ENCODE measurements at places on chromosomes 7 and 10.

DNA sequence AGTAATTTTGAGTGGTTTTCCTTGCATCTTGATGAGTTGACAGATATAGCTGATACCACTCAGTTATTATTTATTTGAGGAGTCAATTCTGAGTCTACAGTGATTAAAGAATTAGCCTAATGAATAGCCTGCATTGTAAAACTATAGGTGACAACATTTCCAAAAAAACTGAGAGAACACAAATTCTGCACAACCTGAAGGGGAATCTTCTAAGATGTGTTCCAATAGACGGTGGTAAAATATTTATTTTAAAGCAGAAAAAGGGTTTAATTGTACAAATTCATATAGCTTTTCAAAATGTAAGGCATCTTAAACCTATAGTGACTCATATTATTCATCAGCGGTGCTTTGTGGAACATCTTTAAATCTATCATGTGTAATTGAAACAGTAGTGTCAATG, 200.4 kb downstream of the RNLS start:
- no peak for DNase-seq

DNA sequence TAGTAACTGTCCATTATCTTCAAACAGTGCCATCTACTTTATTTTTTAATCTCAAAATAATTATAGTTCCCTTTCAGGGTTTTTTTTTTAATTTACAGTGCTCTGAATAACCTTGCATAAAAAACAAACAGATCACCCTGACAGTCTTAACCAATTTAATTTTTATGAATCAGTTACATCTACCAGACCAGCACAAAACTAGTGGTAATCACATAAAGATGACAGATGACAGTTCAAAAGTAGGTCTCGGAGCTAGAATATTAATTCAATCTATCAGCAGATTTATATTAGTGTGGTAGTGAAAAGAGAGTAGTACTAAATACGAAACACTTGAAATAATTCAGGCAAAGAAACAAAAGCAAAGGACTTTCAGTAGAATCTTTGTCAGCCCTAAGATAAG, 53.9 kb downstream of the COL28A1 start:
- DNase-seq = no peak

DNA sequence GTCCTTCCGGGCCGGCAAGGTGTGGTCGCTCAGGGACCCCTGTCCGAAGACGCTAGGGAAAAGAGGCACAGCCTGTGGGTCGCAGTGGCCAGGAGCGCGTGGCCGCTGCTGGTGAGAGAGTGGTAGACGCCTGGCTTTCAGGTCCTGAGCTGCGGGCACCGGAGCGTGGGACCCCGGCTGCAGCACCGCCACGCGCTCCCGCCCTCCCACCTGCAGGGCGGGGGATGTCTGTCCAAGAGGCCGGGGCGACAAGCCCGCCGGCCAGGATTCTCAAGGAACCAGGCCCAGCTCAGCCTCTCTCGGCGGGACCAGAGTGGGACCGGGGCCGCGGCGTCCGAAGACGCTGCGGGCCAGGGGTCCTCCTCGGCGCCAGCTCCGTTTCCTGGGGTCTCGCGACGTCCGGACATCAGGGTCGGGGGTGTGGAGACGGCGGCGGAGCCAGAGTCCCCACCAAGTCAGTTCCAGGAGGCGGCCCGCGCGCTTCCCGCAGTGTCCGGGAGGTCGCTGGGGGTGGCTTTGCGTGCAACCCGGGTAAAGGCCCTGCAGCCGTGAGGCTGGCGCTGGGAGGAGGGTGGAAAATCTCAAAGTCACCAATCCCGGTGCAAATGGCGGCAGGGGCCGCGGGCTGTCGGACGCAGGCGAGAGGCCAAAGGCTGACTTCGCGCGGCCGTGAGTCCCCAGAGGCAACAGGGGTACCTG, 5.5 kb downstream of the ZNF503 start:
- no peak for DNase-seq

GRCh38 chr10:35574924-35575352, 30.2 kb upstream of the GJD4 start:
- DNase-seq = no peak

GRCh38 chr10:69232252-69232651, 12.1 kb downstream of the HKDC1 start:
- DNase-seq = no peak
